Stimulated activated CD8-positive, alpha-beta memory T cell treated with anti-CD3 and anti-CD28 coated beads, Interleukin-2, amount 100 ng/mL, for 48 hours (primary cell): ENCODE measurements at places on chromosomes 4 and X.

- no peak for DNase-seq
Measured at GRCh38 chrX:45063319-45064095, 137.2 kb downstream of the DIPK2B start.

DNA sequence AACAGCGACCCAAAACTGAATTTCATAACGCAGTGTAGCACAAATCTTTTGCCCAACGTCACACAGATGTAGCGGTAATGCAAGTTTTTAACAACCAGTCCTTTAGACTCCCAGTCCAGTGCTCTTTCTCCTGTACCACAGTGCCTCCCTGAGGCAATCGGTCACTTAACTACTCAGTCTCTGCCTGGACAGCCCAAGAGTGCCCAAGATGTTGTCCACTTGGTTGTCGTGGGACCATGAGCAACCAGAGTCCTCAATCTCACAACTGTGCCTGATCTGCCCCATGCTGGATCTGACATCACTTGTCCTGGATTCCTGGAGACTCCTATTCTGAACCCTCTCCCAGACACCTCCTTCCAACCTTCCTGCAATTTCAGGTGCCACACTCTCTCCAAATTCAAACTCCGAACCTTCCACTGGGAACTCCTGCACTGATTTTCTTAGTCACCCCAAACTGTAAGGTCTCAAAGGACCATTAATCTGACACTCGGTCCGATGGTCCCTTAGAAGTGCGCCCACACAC, 702 bp downstream of the MMGT1 start:
- no peak for DNase-seq

DNA sequence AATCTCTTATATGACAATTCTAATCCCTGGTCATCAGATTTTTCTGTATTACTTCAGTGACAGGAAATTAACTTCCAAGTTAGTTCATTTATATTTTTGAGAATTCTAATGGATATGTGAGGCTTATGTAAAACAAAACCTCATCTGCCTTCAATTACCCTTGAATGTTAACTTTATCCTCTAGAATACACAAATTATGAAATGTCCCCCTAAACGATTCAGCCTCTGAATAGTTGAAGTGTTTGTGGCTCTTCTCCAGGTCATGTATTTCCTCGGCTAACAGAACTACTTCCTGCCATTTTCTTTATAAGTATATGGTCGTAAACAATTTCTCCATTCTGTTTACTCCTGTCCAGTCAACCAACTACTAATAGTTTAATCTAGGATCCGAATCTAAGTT, 401.3 kb downstream of the PCDH10 start:
- DNase-seq, result no peak

GRCh38 chrX:41452565-41453356, 5.6 kb downstream of the NYX start:
- DNase-seq, result no peak

DNA sequence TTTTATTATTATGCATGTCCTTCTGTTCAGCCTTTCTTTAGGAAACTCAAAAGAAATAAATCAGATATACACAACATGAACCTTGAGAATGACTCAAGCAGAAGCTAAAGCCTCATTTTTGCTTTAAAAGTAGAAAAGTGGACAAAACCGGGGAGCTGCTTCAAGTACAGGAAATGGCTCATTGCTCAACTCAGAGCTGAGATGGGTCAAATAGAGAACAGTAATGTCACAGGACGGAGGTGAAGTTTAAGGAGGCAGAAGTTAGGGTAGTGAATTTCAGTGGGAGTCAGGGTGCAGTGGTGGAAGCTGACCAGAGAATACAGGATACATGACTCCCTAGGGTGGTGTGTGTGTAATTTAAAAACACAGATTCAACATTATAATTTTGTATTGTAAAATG, 22.2 kb downstream of the PHKA2 start:
- no peak for DNase-seq

- no peak for DNase-seq
Measured at GRCh38 chr4:94516067-94516466, 64.3 kb downstream of the PDLIM5 start.

DNA sequence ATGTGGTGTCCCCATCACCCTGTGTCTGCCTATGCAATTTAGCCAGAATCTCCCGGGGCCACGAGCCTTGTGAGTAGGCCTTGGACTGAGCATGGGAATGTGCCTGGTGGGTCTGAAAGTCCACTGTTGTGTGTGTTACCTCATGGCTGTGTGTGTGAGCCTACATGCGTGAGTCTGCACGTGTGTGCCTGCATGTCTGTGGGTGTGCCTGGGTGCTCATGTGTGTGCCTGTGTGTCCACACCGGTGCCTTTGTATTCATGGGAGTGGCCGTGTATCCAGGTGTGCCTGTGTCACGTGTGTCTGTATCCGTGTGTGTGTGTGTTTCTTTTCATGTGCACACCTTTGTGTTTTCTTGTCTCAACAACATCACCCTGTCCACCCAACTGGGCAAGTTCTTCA, 14.2 kb downstream of the ATP5ME start:
- no peak for DNase-seq

- no peak for DNase-seq
Measured at GRCh38 chr4:126369076-126369475, 1054.3 kb downstream of the FAT4 start.

GRCh38 chr4:87855559-87855958, 22.8 kb downstream of the MEPE start:
- no peak for DNase-seq

DNA sequence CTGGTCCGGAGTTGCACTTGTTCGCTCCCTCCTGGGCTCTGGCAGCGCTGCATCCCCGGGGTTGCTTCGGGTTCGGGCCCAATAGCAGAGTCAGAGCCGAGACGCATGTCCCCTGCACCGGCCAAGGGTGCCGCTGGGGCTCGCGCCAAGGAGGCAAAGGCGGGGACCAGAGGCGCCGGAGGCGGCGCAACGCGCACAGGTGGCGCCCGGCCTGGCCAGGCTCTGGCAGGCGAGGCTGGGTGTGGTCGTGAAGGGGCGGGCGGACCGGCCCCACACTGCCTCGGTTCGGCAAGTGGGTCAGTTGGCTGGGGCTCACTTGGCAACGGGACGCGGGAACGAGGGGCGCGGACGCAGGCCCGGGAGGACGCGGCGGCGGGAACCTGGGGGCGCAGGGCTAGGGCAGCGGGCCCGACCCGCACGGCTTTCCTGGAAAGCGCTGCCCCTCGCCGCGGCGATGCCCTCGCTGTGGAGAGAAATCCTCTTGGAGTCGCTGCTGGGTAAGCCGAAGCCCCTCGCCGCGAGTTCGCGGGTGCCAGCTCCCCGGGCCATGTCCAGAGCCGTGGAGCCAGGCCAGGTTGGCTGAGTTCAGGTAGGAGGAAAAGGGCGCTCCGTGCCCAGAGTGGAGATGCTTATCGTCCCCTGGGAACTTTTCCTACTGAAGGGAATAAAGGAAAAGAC, at the start of gene CWH43:
TSS of gene CWH43 (plus strand) at position 300 of the 678 bp plus-strand sequence. CDS start at position 455, 155 bp downstream.
- DNase-seq, result no peak

DNA sequence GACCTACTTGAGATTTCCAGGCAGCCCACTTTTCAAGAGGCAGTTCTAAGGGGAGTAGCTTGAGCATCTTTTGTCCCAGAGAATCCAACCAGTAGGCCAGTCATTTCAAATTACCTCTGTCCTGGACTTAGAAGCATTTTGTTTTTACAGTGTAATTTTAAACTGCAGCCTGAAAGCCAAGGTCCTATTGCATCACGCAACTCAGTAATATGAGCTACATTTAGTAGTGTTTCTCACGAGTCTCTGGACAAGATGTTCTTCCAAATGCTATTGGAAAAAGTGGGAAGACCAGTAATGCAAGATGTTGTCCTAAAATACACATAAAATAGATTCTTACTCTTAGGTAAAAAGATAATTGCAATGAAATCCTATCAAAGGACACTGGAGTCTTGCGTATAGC, 182.5 kb upstream of the ARX start:
- no peak for DNase-seq

DNA sequence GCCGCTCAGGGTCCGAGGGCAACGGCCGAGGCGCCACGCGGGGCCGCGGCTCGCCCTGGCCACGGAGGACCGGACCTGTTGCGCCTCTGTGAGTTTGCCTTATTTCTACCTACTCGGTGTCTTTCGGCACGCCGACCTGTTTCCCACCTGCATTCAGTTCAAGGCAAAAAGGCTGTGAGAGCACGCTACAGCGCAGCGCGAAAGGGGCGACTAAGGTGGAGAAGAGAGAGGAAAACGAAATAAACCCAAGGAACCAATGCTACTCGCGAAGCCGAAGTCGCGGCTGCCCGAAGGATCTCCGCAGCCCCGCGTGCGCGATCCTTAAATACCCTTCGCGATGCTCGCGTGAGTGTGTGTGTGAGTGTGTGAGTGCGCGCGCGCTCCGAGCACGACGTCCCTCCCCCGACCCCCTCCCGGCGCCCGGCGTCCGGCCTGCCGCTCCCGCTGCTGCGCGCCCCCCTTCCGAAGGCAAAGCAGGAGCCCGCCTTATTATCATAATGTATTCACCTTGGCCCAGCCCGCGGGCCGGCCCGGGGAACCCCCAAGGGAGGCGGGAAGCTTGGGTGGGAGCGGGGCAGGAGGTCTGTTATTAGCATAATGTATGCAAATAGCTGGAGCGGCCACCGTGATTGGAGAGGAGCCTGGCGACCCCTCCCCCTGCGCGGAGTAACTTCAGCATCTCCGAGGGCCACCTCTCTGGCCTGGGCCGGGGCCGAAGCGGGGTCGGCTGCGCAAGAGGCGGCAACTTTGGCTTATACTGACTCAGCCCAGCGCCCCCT, at the start of gene COL25A1:
TSS of gene COL25A1 (minus strand) at position 298 of the 779 bp plus-strand sequence.
- peak; percentile 19 for DNase-seq

DNA sequence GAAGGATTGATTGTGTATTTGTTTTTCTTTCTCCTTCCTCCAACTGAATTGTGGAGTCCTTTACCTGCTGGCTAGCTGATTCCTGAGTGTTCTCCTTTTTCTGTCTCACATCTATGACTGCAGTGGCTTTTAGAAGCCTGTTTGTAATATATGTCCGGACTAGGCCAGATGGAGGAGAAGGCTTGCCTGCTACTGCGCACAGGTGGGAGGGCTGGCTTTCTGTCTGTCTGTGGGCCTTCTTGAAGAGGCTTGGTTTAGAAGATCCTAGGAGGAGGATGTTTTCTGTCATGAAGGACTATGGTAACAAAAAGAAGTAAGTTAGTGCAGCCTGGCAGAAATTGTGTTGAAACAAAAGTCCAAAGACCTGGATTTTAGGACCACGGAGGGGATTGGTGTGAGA, 8.5 kb downstream of the PPP1R3F start:
- no peak for DNase-seq

GRCh38 chr4:16413814-16414555, 187.7 kb upstream of the TAPT1 start:
- DNase-seq, result no peak

DNA sequence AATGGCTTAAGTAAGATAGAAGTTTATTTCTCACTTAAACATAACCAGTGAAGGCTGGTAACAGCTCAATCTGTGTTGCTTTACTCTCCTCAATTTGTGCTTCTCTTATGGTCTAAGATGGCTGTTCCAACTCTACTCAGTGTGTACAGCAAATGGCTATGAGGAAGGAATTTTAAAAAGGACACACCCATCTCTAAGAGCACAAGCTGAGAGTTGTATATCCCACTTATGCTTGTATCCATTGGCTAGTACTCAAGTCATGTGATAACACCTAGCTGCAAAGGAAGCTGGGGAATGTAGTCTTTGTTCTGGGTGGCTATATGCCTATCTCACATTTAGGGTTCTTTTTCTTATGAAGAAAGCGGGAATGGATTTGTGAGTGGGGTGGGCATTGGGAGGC, 63.3 kb downstream of the GPAT3 start:
- no peak for DNase-seq

- peak; percentile 20 for DNase-seq
Measured at GRCh38 chr4:143335979-143336780, 496 bp upstream of the GAB1 start.

GRCh38 chr4:168384437-168385141, 66.0 kb upstream of the DDX60 start:
- no peak for DNase-seq
